ENCODE measurements at places on chromosomes 7 and 10.

DNA sequence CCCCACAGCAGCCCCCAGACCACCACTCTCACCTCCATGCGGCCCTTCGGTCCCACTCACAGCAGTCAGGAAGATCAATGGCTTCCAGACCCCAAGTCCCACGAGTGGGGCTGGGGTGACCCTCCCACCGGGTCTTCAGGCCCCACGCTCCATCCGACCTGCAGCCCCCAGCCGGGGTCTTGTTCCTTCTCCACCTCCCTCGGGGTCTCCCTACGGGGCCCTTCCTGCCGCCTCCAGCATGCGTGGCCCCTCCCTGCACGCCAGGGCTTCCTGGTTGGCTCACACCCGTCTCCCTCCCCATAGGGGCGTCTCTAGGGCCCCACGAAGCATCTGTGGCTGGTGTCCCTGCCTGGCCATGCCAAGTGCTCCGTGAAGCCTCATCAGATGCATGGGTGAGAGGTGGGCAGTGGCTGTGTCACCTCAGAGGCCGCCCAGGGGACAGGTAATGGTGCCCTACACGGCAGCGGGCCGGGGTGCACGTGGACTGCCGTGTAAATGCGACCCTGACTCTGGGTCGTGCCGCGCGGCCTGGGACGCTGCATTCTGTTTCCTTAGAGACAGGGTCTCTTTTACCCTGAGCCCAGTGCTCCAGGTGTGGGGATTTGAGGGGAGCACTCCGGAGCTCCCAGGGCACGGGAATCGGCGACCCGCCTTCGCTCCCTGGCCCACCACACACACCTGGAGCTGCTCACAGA lies 19.9 kb downstream of the ADAP1 start:
- no peak for DNase-seq

DNA sequence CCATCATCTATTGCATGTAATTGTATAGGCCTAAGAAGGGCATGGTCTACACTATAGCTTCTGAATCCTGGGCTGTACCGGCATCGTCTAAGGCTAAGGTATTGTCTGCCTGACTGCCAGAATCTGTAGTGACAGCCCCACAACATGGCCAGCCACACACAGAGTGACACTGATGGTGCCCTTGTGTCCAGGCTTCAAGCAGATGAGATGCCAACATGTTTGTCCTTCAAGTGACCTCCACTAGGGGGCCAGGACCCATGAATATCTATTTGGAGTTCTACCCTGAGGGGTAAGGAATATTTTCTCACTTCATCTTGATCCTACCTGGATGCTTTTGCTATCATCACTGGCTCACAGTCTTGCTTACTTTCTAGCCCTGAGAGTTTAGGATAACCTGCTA lies 1.5 kb downstream of the CYP3A7 start:
- no peak for DNase-seq

- DNase-seq = no peak
These were observed 8.2 kb downstream of the MRC1 start for GRCh38 chr10:17817316-17817715.

DNA sequence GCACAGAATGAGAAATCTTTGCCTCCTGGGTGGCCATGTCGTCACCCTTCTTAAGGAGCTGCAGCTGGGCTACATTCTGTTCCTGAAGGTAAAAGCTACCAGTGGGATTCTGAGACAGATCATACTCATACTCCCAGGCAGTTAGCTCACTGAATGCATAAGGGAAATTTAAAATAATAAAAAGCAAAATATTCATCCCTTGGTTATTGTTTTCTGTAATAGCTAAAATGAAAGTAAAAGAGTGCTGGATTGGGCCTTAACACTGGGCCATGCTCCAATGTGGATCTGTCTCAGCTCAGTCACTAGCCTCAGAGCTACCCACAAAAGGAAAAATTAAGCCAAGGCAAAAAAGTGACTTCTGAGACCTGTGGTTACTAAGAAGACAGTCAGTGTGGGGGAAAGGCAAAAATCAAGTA lies 8.9 kb upstream of the DYNC2I1 start:
- no peak for DNase-seq

- no peak for DNase-seq
These were observed 942.9 kb upstream of the LRRN3 start for GRCh38 chr7:110148054-110148453.

GRCh38 chr7:69657985-69658384 lies 59.7 kb downstream of the AUTS2 start:
- no peak for DNase-seq

DNA sequence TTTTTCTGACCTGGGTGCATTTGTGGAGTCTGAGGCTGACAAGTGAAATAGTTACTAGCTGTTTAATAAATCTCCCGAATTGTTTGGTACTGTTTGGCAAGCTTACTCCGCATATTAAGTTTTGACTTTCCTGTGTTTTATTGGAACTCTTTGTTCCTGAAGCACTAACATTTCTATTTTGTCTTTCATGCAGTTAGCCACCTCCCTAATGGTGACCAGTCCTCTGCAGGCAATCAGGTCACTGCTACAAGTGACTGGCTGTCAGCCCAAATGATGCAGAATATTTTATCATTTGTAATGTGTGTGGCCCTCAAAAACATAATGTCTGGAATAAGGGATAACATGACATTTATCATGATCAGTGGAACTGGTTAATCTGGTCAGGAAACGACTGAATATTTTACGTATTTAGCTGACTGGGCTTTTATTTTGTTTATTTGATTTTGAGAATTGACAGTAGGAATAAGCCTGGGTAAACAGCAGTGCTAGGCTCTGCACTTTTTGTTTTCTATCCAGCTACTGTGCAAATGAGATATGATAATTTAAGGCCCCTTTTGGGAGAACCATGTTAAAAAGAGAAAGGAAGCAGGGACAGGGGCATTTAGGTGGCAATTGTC lies 82.9 kb downstream of the ST7 start:
- DNase-seq = no peak

- DNase-seq = no peak
These were observed 5.4 kb downstream of the ZC3HAV1 start for GRCh38 chr7:139104091-139104450.

DNA sequence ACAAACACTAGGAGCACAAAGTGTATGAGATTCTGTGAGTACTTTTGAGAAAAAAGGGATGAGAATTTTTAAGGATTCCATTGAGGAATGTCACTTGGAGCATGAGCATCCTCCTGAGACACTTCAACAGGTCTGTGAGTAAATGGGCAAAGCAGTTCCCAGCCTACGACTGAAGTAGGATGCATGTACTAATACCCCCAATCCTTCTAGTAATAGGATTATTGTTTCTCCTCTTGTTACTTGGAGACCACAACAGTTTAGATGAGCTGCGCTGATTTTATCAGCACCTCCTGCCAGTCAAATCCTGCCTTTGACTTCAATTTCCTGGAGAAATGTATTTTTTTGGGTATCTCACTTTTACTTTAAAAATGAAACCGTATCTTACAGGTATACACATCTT lies 820 bp downstream of the BBS9 start:
- DNase-seq = no peak

GRCh38 chr7:1136841-1137516 lies 23.0 kb downstream of the ZFAND2A start:
- DNase-seq = no peak

DNA sequence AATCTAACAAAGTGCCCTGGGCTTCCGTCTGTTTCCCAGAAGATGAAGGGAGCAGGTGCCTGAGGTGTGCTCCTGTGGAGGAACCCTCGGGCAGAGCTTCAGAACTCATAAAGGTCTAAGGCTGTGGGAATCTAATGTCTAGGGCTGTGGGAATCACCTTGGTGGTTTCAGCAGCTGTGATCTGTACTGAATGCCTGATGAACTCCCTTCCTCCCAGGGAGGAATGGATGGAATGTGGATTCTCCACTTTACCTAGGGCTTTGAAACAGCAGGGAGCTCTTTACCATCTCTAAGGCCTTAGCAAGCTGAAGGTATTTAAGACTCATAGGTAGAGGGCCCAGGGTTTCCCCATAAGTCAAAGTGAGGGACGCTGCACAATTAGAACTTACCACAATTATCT lies 36.0 kb upstream of the SEMA3E start:
- DNase-seq = peak; percentile 48

GRCh38 chr7:84372155-84372621 lies 177.6 kb upstream of the SEMA3A start:
- peak; percentile 57 for DNase-seq

DNA sequence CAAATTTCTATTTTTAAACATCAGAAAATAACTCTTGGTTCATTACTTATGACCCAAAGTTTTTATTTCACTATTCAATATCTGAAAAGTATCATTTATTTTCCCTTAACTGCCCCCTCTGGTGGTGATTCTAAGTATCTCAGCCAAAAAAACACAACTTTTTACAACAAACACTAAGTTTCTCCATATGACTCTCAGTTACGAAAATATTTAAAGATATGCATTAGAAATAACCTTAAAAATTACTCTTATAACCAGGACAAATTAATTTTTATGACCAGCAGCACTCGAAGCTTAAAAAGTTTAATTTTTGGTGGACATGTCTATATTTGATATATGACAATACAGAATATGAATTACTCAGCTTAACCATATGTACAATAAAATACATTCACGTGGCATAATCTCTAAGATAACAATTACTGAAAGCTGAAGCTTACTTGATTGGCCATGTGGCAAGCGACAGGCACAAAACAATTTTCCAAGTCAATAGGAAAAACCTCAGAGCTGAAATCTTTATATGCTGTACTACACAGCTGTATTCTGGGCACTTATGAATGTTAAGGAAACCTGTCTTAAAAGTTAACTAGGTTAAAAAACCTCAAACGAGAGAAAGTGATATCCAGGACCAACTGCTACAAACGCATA lies 2.3 kb downstream of the HNRNPA2B1 start:
- DNase-seq = no peak

GRCh38 chr10:126504761-126505112 lies 116.5 kb upstream of the ADAM12 start:
- no peak for DNase-seq
